Choroid plexus epithelial cell (primary cell): ENCODE measurements at places on chromosomes 4 and X.

DNA sequence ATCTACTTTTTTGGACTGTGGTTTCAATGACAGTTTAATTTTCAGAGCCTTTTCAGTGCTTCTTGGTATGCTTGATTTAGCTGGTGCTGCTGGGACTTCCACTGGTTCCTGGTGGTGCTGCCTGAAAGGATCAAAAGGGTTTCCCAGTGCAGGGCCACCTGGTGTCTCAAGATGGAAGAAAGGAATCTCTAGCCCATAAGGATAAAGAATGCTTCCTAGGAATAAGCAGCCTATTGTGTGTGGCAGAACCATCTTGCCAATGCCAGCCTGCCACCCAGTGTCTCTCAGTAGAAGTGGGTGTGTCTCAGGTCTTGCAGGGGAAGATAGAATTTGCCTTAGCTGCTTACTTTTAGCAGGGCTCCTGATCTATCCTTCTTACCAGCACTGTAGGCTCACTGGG, 15.0 kb upstream of the RAI2 start:
- no peak for DNase-seq

- DNase-seq: no peak
Observed at GRCh38 chr4:184032091-184032490, 127.0 kb downstream of the STOX2 start.

GRCh38 chr4:157075401-157075800, 549 bp upstream of the GLRB start:
- DNase-seq: no peak

GRCh38 chr4:102574317-102574716, 73.2 kb downstream of the NFKB1 start:
- peak; percentile 93 for DNase-seq

GRCh38 chr4:176443117-176443516, 123.4 kb downstream of the SPCS3 start:
- DNase-seq: peak; percentile 94

DNA sequence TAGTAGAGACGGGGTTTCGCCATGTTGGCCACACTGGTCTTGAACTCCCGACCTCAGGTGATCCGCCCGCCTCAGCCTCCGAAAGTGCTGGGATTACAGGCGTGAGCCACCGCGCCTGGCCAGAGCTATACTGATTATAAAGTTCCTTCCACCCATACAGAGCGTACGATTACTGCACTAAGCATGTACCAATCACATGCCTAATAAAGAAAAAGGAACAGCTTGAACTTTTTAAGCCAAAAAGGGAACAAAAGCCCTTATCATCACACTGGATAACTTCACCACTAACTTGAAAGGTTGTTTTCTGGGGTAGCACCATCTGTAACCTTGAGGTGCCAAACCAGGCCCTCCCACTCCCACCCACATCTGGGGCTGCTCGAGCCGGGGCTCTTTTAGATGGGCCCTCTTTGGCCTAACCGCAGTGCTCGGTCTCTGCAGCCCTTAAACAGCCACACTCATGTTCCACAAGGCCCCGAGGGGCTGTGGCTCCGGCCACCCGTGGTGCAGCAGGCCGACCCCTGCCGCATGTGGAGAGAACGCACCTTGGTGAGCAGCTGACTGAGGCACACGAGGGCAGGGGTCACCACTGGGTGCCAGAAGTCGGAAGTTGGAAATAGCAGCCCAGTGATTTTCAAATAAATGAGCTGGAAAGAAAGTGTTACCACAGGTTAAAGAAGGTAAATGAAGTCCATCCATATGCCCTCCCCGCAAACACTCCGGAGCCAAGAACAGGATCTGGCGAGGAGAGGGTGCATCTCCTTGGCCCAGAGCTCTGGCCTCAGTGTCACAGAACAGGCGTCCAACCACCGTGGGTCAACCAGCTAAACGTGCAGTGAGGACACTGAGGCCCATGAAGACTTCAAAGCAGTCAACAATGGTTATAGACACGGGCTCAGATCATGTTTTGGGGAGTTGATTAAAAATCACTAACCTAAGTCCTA, 18.4 kb downstream of the NOP14 start:
- DNase-seq: no peak

DNA sequence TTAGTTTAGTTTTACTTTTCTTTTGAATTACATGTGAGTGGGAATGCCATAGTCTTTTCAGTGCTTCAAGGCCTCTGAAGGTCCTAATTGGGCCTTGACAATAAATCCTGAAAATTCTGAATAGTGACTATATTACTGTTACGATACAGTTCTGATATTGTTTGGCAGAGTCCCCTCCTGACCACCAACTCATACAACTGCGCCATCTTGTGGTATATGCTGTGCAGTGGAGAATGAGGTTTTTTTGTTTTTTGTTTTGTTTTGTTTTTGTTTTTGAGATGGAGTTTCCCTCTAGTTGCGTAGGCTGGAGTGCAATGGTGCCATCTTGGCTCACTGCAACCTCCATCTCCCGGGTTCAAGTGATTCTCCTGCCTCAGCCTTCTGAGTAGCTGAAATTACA, 56.6 kb upstream of the CHRDL1 start:
- DNase-seq: peak; percentile 21

GRCh38 chr4:1574601-1575417, 109.3 kb downstream of the FAM53A start:
- DNase-seq: no peak

DNA sequence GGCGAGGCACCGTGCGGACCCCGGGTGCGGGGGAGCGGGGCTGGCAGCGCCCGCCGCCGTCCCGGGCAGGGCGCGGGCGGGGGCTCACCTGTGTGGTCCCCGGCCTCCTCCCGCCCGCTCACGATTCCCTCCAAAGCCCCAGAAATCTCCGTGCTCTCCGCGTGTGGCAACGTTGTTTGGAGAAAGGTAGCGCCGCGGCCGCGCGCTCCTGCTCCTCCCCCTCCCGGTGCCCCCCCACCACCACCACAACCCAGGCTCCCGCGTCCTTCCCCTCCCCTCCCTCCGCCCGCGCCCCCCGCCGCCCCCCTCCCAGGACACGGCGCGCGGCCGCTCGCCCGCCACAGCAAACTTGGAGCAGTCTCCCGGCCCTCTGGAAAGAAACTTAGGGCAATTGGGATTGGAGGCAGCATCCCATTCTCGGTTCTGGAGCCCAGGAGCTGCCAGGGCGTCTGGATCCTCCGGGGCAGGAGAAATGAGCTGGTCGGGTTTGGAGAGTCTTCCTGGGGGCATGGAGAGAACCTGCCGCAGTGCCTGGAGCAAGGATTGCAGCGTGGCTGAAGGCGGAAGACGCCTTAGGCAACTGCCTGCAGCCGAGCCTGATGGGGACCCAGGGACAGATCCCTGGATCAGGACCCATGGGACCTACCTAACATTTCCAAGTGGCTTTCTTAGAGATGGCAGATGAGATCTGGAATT, 855 bp downstream of the KLF3 start:
- peak; percentile 54 for DNase-seq
